ENCODE measurements at places on chromosomes 12 and 14.

GRCh38 chr12:114160445-114160844, 194.3 kb upstream of the RBM19 start:
- DNase-seq, result no peak

DNA sequence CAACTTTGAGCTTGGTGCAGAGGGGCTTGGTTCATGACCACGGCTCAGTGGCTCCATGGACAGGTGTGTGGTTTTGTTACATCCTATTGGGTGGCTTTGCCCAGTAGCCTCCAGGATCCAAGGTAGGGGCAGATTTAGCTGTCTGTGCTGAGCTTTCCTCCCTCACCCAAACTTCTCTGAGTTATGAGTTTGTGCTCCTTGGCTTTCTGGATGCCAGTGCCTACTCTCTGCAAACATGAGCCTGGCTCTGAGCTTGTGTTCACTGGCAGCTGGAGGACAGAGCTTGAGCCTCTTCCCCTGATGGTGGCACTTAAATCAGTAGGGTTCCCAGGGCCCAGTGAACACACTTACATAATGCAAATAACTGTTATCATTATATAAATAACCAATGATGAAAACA, 45.3 kb upstream of the HECTD1 start:
- DNase-seq, result no peak

- DNase-seq, result no peak
Measured at GRCh38 chr14:54133896-54134295, 177.3 kb upstream of the BMP4 start.

GRCh38 chr14:95319312-95320077, at the start of gene CLMN:
CLMN (minus strand) TSS chr14:95319908; CDS start chr14:95319792, 116 bp downstream.
- peak; percentile 76 for DNase-seq

DNA sequence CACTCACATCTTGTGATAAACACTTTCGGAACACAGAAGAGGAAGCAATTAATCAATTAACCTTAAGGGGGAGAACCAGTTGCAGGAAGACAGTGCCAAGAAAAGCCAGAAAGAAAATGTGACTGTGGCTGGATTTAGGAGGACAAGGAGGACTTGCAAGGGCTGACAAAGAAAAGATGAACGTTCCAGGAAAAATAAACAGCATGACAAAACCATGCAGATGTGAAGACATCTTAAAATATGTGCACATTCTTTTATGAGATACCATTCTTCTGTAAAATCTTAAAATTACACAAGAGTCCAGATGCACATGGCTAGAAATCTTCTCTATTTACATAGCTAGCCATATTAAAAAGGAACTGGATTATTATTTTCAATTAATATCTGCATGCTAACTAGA, 33.4 kb downstream of the KITLG start:
- DNase-seq, result no peak

DNA sequence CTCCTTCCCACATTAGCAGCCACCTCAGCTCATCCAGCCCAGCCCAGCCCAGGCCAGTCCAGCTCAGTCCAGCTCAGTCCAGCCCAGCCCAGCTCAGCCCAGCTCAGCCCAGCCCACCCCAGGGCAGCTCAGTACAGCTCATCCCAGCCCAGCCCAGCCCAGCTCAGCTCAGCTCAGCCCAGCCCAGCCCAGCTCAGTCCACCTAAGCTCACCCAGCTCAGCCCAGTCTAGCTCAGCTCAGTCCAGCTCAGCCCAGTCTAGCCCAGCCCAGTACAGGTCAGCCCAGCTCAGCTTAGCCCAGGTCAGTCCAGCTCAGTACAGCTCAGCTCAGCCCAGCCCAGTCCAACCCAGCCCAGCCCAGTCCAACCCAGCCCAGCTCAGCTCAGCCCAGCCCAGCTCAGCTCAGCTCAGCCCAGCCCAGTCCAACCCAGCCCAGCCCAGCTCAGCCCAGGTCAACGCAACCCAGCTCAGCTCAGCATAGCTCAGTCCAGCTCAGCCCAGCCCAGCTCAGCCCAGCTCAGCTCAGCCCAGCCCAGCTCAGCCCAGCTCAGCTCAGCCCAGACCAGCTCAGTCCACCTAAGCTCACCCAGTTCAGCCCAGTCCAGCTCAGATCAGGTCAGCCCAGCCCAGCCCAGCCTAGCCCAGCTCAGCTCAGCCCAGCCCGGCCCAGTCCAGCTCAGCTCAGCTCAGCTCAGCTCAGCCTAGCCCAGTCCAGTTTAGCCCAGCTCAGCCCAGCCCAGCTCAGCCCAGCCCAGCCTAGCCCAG, 63.0 kb downstream of the TMEM121 start:
- peak; percentile 29 for DNase-seq

GRCh38 chr12:63006536-63006935, 71.6 kb upstream of the PPM1H start:
- DNase-seq, result no peak

DNA sequence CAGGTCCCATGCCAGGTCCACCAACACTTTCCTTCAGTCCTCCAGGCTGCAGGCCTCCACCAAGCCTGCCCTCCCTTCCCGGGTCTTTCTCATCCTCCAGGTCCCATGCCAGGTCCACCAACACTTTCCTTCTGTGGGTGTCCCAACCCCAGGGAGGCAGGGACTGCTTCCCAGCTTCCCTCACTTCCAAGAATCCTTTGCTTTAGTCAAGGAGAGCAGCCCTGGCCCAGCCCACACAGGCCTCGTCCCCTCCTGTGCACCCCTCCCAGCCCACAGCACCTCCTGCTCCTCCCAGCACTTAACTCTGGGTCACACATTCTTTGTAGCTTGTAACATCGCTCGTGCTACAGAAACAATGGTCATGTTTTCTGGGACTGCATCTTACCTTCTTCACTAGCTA, 72.9 kb downstream of the TESC start:
- DNase-seq, result no peak

GRCh38 chr12:49843411-49843810, 505 bp upstream of the BCDIN3D start:
- DNase-seq, result no peak

- DNase-seq, result no peak
Measured at GRCh38 chr14:52119030-52119429, 50.2 kb upstream of the NID2 start.

- DNase-seq, result peak; percentile 83
Measured at GRCh38 chr12:54126029-54126695, 62.6 kb downstream of the SMUG1 start.

DNA sequence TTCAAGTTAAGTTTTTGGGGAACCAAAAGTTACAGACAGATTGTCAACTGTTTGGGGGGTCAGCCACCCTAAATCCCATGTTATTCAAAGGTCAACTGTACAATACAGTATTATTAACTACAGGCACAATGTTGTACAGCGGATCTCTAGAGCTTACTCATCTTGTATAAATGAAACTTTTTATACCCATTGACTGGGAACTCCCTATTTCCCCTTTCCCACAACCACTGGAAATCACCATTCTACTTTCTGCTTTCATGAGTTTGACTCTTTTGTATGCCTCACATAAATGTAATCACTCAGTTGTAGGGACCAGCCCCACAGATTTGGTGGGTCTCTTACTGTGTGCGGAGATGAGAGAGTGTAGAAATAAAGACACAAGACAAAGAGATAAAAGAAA, 57.8 kb downstream of the SLCO1B3 start:
- DNase-seq, result no peak

DNA sequence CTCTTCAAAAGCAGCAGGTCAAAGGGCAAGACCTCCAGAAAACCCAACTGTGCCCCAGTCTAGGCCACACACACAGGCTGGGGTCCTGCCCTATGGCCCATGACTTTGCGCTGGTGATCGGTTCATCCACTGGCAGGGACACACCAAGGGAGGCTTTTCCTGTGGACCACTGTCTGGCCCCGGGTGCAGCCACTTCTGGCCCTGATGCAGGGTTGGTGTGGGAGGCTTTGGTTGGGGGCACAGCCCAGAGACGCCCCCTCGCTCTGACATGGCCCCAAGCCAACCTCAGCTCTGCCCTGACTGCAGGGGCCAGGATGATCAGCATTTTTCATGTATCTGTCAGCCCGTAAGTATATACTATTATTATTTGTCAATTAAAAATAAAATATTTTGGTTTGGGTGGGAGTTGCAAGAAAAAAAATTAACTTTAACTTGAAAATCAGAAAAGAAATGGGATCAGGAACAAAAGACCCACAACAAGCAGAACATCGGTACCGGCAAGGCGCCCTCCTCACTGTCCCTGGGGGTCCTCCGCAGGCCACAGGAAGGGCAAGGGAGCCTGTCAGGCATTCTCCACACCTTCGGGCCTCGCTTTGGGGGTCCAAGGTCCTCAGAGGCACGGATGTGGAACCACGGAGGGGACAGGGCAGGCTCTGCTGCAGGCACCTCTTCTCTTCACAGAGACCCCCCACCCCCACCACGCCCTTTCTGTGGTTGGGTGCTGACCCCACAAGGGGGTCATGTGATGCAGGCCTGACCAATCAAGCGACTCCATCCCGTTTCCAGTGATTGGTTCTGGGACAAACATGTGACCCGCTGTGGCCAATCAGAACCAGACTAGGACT, 181.5 kb upstream of the SFSWAP start:
- DNase-seq, result peak; percentile 43

DNA sequence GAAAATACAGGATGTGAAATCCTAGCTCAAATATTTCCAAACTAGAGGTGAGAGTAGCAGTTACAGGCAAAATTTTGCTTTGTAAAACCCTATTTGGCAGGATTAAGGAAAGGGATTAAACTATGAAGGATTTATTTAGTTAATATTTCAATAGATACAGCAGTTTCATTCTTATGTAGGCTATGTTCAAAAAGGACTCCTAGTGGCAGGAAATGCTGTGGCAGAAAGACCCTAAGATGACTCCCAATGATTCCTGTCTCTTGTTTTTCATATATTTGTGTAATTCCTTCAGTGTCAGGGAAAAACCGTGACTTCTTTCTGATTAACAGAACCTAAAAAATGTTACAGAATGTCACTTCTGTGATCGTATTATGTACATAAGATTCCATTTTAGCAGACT, 299.5 kb upstream of the RPL10L start:
- DNase-seq, result no peak

DNA sequence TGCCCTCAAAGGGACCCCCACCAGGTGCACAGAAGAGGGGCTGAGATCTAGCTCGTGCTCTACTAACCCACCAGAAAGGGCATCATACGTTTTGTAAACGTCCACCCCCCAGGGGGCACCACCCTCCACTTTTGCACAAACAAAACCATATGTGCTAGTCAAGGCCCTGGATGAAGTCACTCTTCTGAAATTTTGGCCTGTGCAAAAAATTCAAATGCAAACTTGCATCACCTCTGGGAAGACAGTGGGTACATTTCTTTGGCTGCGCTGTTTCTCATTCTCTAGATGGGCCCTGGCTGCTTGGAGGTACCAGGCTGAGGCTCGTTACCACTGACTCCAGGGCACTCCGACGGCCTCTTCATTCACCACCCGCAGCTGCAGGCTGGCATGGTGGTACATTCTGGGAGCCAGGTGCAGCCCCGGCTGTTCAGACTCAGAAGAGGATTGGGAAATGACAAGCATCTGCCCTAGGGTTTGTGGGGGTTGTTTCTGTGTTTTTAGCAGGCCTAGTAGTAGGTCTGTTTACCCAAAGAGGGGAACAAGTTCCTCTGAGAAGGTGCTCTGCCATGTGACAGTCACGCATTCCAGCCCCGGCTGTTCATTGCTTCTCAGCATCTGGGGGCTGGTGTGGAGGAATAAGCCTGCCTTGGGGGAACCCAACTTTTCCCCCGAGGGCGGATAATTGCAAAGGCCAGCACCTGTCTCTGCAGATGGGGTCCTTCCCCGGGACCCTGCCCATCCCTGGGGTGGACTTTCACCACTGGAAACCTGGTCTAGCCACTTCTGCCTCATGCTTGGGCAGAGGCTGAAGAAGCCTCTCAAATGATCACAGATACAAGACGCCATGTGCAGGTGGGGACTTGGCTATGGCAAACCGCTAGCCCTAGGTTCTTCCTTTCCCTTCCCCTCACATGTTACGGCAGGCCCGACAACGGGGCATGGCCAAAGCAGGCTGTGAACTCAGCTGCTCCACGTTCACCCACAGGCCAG, 147.6 kb downstream of the DPF3 start:
- peak; percentile 39 for DNase-seq

DNA sequence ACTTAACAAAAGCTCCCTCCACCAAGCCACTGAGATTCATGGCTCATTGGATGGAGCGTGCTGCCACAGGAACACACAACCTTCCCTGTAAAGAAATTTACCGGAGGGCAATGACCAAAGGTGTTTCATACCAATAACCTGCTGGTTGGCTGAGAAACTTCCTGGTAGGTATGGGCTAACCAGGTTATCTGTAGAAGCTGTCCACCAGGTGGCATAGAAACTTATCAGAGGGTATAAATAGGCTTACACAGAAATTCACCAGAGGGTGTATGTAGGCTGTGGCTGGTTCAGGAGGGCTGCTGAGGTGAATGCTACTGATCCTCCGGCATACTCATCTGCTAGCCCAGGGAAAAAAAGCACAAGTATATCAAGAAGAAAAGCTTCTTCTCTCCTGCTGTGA, 27.1 kb upstream of the MTERF2 start:
- DNase-seq, result no peak

DNA sequence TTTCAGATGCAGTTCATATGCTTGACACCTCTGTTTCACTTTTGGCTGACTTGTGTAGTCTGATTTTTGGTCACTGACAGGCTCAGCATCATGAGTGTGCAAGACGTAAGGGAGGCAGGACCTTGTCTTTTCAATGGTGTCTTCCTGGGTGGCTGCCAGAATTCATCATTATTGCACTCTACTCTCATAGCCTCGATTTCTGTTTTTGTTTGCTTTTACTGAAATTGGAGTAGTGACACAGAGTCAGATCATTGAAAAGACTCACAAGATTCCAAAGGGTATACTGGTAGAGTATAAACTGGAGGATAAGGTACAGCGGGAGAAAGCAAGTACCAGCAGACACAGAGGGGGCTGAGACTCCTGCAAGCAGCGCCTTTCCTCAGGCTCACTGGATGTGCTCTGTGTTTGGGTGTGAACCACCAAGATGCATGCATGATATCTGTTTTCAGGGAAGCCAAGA, 126.3 kb upstream of the FGD4 start:
- DNase-seq, result no peak

DNA sequence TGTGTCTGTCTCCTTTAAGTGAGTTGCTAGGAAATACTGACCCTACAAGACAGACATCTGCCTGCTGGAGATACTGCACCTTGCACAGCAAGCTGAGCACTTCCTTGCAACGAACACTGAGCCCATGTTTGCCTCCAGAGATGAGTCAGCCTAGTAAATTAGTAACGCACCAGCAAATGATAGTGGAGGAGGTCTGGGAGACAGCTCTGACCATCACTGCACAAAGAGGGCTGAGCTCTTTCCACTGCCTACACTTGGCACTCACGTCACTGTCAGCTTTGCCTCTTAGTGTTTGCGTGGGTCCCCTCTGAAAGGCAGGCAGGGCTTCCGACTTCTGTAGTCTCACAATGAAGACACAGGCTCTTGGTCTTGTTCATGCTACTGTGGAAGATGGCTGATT, 109.0 kb downstream of the APAF1 start:
- no peak for DNase-seq

- DNase-seq, result no peak
Measured at GRCh38 chr14:104223101-104224041, 85.0 kb downstream of the KIF26A start.

GRCh38 chr12:119447618-119448017, 113.1 kb downstream of the CCDC60 start:
- no peak for DNase-seq

Measured in ecto neural progenitor cell (in vitro differentiated cells).